PC-3 (cell line): ENCODE measurements at places on chromosomes 1 and 21. TPM values are rescaled to one million over a fixed set of nuclear protein-coding genes. Genes with fewer than 3 reads are reported as not detected.
A peak's percentile ranks its signal among the peaks of the same experiment; 100 is the strongest.

FCGR2B gene
- total RNA-seq, result not detected in 2 replicates

CD84 gene
- total RNA-seq, result not detected in 2 replicates

DNA sequence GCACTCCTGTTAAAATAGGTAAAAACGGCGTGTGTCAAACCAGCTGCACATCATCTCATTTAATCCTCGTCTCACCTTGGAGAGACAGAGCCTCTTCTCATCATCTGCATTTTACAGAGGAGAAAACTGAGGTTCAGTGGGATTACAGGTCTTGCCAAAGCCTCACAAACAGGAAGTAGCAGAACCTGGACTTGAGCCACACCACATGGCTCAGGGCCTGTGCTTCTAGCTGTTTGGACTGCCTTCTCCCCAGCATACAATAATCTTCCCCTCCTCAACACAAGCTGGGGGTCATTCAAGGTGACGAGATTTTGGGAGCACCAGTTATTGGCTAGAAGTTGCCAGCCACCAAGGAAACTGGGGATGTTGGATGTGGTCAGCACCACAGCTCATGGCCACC is 167.9 kb upstream of the ZC3H12A start:
- no peak overlapping the region for H3K27ac ChIP-seq
- DNase-seq, result no peak
- H3K27me3 ChIP-seq, result peaks cover 69% of the 10 kb centered on the region
- H3K4me3 ChIP-seq, result no peak overlapping the region
- no peaks in the 10 kb centered on the region for H3K4me1 ChIP-seq

THAP3 gene
- 42.4 and 54.6 TPM in 2 replicates for total RNA-seq

GRCh38 chr1:2845869-2846268 is 44.4 kb upstream of the TTC34 start:
- H3K27me3 ChIP-seq, result peaks cover 97% of the 10 kb centered on the region
- no peak for DNase-seq
- H3K4me1 ChIP-seq, result no peaks in the 10 kb centered on the region

FCRLA gene
- not detected in 2 replicates for total RNA-seq

DNA sequence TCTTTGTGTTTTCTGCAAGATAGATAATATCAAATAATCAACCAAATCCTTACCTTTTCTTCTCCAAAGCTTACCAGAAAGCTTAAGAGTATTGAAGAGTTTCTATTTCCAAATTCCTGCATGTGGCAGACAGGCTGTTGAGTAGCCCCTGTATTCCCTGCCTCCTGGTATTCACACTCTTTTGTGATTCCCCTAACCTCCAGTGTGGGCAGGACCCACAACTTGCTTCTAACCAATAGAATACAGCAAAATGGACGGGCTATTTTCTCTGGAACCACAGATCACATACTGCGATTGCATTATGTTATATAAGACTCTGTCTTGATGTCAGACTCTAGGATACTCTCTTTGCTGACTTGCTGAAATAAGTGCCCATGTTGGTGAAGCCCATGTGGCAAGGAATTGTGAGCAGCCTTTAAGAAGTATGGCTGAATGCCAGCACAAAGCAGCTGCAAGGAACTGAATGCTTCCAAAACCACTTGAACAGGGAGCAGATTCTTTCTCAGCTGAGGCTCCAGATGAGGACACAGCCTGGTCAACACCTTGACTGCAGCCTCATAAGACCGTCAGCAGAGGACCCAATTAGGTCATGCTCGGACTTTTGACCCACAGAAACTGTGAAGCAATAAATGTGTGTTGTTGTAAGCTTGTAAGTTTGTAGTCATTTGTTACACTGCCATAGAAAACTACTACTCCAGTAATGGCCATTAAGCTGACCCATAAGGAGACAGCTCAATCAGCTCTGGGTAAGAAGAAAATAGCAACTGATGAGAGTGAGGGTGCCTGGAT is 47.9 kb upstream of the PLXNA2 start:
- no peaks in the 10 kb centered on the region for H3K4me1 ChIP-seq
- H3K27me3 ChIP-seq, result peaks cover 77% of the 10 kb centered on the region
- no peak for DNase-seq
- no peak overlapping the region for H3K27ac ChIP-seq
- no peaks in the 10 kb centered on the region for H3K36me3 ChIP-seq

DNA sequence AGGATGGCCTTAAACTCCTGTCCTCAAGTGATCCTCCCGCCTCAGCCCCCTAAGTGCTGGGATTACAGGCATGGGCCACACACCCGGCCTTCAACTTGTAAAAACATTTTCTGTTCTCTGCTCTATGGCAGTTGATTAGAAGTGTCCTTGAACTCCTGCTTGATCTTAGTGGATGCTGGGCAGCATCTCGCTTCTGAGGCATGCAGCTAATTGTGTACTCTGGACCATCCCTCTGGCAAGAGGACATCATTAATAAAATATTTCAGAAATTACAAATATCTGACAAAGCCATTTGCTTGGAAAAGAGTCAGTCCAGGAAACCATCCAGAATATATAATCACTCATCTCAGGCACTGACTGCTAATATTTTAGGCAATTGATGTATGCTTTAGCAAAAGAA is 8.1 kb downstream of the NGF start:
- DNase-seq, result peak; percentile 29
- no peaks in the 10 kb centered on the region for H3K27me3 ChIP-seq
- H3K4me3 ChIP-seq, result no peak overlapping the region
- peaks cover 24% of the 10 kb centered on the region for H3K4me1 ChIP-seq

GRCh38 chr1:14220324-14220723 is 378.2 kb upstream of the KAZN start:
- H3K27me3 ChIP-seq, result no peaks in the 10 kb centered on the region
- DNase-seq, result no peak
- H3K4me1 ChIP-seq, result peaks cover 9% of the 10 kb centered on the region
- peaks cover 2% of the 10 kb centered on the region; the same call in 1 of the 2 replicates for H3K36me3 ChIP-seq
- no peak overlapping the region for H3K27ac ChIP-seq

ZMYND12 gene
- not detected in 2 replicates for total RNA-seq

- H3K36me3 ChIP-seq, result no peaks in the 10 kb centered on the region
- no peak overlapping the region for H3K27ac ChIP-seq
- no peaks in the 10 kb centered on the region for H3K27me3 ChIP-seq
- H3K4me3 ChIP-seq, result no peak overlapping the region
Observed at GRCh38 chr1:210117198-210117597, 115.4 kb upstream of the SERTAD4 start.

PDZK1IP1 gene
- not detected in 2 replicates for total RNA-seq

NBPF10 gene
- total RNA-seq, result 1.4 and 1.5 TPM in 2 replicates

- H3K4me3 ChIP-seq, result no peak overlapping the region
- no peaks in the 10 kb centered on the region for H3K27me3 ChIP-seq
- no peaks in the 10 kb centered on the region for H3K36me3 ChIP-seq
- peak; percentile 17 for DNase-seq
Observed at GRCh38 chr1:240029418-240029817, 62.3 kb upstream of the FMN2 start.
